NB4 (cell line): ENCODE measurements at places on chromosomes 12 and 14.

GRCh38 chr14:90614696-90615516 is 201.3 kb downstream of the TTC7B start:
- no peak for DNase-seq

DNA sequence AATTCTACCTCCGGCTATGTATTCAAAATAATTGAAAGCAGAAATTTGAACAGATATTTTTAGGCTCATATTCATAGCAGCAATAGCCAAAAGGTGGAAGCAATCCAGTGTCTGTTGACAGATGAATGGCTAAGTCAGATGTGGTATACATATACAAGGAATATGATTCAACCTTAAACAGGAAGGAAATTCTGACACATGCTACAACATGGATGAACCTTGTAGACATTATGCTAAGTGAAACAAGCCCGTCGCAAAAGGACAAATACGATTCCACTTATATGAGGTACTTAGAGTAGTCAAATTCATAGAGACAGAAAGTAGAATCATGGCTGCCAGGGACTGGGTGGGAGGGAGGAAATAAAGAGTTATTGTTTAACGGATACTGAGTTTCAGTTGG is 331.6 kb downstream of the PCNX1 start:
- DNase-seq: no peak

DNA sequence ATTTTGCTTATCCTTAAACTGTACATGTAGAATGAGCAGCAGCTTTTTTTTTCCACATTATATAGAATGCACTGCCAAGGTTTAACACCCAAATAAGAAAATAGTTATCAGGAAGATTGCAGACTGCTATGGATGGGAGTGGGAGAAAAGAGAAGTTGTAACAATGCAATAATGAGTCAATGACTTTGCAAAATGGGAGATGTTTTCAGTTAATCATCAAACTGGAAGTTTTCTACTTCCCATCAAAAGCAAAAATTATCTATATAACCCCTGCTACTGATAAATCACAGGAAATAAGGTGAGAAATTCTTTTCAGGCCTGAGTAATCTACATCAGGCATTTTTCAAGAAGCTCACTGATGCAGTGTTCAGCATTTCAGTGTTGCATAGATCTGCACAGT is 309.1 kb downstream of the GXYLT1 start:
- DNase-seq: no peak

GRCh38 chr14:35438910-35439713 is 34.6 kb upstream of the NFKBIA start:
- DNase-seq: peak; percentile 52

- no peak for DNase-seq
Observed at GRCh38 chr12:95661360-95661759, 110.1 kb upstream of the USP44 start.
